NT2/D1 (cell line): ENCODE measurements at places on chromosomes 11 and 22.

DNA sequence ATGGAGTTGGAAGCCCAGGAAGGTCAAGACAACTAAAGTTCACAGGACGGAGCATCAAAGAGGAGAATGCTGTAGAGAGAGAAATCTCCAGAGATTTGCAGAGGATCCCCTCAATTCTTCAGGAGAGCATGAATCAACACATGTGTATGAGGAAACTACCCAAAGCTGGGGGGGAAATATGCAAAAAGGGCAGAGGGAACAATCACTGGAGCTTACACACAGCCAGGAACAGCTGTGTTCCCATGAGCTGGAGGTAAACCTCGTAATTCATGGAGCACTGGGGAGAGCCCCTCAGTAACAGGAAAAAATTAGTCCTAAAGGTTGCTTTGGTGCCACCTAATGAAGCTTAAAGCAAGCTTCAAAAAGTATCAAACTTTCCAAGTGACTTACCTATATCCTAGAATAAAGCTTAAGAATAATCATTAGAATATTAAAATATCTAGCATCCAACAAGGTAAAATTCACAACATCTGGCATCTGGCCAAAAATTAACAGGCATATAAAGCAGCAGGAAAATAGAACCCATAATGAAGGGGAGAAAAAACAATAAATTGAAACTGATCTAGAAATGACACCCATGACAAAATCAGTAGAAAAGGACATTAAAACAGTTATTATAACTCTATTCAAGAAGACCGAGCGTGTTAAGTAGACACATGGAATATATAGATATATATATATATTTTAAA is 134.2 kb downstream of the STK33 start:
- no peak for DNase-seq

GRCh38 chr11:13118194-13118593 is 109.1 kb downstream of the RASSF10 start:
- no peak for DNase-seq

DNA sequence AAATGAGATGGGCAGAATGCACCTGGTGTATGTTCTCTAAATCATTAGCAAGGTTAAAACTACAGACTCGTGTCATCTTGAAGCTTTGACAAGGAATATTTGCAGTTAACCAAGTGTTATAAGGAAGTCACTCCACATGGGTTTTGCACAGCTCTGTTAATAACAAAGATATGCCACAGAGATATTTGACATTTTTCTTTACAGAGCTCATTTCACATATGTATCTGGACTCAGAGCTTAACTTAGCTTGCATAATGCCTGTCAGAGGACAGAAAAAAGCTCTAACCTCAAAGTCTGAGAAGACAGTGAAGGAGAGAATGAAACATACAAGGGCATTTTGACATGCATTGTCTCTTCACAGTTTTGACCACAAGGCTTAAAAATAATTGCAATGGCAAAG is 105.5 kb downstream of the C11orf87 start:
- no peak for DNase-seq

GRCh38 chr11:33266393-33267215 is 9.4 kb downstream of the HIPK3 start:
- DNase-seq, result no peak

- DNase-seq, result no peak
These were observed 60.1 kb downstream of the SCN3B start for GRCh38 chr11:123594188-123594901.

GRCh38 chr11:44328138-44328660 is 18.3 kb upstream of the ALX4 start:
- no peak for DNase-seq

DNA sequence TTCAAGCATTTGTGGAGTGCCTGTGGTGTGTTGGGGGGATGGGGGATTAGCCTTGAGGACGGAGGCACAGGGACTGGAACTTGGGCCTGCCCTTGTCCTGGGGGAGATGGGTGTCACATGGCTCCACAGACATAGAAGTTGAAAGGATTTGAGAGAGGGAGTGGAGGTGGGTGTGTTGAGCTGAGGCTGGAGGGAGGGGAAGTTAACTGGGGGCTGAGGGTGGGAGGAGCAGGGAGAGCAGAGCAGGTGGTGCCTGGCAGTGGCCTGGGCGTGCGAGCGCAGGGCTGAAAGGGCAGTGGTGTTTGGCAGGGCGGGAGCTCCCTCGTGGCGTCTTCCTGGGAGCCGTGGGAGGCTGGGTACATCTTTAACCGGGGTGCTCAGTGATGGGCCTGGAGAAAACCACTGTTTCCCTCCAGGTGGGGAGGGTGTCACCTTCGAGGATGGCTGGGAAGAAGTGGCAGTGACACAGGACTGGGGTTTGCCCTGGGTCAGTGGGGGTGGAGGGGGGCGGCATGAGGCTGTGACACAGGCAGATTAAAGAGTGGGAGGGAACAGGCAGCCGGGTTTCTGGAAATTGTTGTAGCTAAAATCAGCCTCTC is 45.5 kb downstream of the AP2A2 start:
- no peak for DNase-seq

GRCh38 chr22:32564170-32565001 is 89.8 kb downstream of the FBXO7 start:
- no peak for DNase-seq

DNA sequence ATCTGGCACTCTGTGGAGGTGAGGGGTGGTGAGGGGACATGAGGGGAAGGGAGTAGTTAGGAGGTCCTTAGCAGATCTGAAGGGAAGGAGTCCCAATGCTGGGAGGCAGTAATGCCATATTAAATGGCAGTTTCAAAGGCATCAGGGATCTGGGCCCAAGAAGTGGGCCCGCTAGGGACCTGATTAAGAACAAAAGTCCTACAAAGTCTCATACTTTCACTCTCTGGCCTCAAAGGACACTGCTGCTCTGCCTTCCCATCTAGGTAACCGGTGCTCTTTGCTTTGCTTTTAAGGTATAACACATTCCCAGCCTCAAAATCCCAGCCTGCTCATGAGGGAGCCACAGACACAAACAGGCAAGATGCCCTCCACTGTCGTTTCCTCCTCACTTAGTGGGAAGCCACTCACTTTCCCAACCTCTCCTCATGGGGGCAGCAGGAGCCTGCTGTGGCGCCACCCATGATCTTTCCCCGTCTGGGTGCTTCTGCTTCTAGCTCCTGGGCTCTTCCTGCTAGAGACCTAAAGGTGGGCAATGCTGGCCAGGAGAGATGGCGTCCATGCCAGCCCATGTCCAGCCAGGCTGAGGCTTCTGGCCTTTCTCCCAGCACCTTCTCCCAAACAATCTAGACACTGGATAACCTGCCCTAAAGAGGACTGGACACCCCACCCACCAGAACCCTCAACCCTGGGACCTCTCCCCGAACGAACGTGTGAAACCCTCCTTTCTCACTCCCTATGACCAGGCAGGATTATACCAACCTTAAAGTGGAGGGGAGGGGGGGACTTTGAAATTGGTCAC is 68.3 kb downstream of the PLEKHA7 start:
- no peak for DNase-seq

- DNase-seq, result no peak
These were observed 119.1 kb downstream of the CHST1 start for GRCh38 chr11:45546366-45546765.
